Mesenchymal stem cell (in vitro differentiated cells and primary cell): ENCODE measurements at places on chromosomes 12 and 14.

DNA sequence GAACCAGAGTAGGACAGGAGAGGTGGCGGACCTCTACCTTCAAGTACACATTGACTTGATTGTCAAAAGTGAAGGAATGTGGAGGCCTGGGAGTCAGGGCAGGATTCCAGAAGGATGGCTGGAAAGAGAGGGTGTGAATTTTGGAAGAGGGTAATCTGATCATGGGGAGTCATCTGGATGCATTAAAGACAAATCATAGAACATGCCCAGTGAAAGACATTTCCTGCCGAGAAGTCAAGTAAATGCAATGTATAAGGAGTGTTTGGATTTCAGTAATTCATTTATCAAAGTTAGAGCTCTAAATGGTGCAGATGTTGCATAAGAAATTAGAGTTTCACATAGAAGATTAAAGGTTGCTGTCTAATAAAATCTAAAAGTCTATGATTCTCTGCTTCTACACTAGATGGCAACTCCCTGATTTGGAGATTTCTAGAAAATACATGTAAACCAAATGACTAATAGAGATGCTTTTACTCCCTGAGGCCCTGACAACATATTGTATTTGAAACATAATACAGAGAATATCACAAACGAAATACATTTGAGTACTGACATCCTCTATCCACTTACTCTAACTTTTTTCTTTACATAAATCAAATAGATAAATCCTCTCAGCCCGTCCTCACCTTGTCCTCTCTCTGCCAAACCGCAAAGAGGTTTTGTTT, 91.3 kb downstream of the KCNA5 start:
- no peak overlapping the region for H3K27ac ChIP-seq
- H3K4me3 ChIP-seq: no peak overlapping the region
- H3K4me1 ChIP-seq: peaks cover under 1% of the 10 kb centered on the region
- H3K27me3 ChIP-seq: peaks cover 3% of the 10 kb centered on the region

DNA sequence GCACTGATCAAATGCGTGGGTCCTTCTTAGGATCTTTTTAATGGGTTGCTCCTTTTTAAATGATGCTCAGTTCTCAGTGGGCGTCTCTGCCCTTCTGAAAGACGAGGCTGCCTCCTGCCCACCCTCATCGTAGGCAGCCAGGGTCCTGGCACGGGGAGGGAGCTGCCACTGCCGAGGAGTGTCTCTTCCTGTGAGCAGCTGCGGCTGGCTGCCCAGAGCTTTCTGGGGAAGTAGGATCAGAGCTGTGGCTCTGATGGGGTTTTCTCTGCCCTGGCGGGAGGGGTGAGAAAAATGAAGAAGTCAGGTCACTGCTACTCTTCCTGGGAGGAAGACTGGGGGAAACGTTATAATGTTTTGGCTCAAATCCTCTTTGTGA, 31.1 kb upstream of the BEGAIN start:
- H3K4me3 ChIP-seq: no peak overlapping the region
- peaks cover 75% of the 10 kb centered on the region for H3K27me3 ChIP-seq
- no peaks in the 10 kb centered on the region for H3K4me1 ChIP-seq
- no peak for DNase-seq

DNA sequence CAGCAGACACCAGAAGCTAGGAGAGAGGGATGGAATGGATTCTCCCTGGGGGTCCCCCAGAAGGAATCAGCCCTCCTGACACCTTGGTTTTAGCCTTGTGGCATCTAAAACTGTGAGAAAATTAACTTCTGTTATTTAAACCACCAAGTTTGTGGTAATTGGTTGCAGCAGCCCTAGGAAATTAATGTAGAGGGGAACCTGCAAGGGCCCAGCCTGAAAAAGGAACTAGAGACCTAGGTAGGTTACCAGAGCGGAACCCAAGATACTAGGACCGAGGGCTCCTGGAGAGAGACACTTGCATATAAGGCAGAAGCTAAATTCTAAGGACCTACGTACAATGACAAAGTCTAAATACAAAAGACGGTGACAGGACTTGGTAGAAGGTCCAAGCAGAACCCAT, 8.1 kb upstream of the DENND5B start:
- no peaks in the 10 kb centered on the region for H3K27me3 ChIP-seq
- peaks cover 2% of the 10 kb centered on the region for H3K4me1 ChIP-seq
- DNase-seq: no peak
- H3K4me3 ChIP-seq: no peak overlapping the region

DNA sequence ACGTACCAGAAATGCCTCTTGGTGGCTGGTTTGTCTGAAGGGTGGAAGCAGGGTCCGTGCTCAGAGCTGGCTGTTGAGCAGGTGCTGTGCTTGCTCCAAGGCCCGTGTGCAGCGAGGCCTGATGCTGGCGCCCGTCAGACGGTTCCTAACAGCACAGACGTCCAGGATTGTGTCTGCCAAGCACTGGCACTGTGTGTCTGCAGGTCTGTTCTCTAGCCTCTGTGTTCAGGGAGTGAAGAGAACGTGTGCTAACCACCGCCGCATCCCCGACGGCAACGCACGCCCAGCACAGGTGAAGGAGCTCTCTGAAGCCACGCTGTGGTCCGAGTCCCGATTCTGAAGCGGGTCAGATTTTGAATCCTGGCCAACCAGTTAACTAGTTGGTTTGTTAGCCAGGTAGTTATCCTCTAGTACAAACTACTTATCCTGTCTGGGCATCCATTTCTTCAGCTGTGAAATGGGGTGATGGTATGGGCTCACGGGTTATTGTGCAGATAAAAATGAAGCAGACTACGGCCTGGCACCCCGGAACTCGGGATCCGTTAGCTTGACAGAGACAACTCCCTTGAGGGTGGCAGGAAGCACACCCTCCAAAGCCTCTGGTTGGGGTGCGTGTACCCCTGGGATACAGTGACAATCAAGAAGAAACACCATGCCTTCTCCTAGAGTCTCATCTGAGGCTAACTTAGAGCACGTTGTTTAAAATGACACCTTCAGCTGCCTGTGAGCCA, 18.6 kb upstream of the TDRD9 start:
- peaks cover 14% of the 10 kb centered on the region for H3K4me1 ChIP-seq
- H3K4me3 ChIP-seq: no peak overlapping the region
- no peaks in the 10 kb centered on the region for H3K27me3 ChIP-seq
- no peak overlapping the region for H3K27ac ChIP-seq
- DNase-seq: no peak

DNA sequence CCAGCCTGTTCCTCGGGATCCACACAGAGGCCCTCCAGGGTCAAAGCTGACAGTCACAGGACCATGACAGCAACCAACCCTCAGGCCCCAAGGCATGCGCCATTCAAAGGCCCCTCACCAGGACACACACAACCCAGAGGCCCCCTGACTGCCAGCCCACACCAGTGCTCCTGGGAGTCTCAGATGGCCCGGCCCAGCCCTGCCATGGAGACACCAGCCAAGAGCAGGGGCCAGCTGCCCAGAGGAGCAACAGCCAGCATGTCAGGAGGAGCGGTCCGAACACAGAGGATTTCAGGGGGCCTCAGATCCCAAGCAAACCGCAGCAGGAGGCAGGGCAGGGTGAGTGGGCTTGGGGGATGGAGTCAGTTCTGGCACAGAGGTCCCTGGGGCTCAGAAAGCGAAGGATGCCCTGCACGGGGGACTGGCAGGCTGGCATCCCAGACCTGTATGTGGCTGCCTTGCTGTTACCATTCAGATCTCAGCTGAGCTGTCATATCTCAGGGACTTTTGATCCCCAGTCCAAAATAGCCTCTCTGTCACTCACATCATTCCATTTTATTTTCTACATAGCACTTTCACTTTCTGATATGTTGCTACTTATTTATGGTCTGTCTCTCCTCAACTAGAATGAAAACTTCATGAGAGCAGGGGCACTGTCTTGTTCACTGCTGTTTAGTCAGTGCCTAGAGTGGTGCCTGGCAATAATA, 4.8 kb downstream of the TMEM229B start:
- no peaks in the 10 kb centered on the region for H3K36me3 ChIP-seq
- no peak for DNase-seq
- H3K4me3 ChIP-seq: no peak overlapping the region
- no peak overlapping the region for H3K27ac ChIP-seq
- H3K4me1 ChIP-seq: peaks cover 17% of the 10 kb centered on the region

- H3K27me3 ChIP-seq: no peaks in the 10 kb centered on the region
- H3K27ac ChIP-seq: no peak overlapping the region
- DNase-seq: no peak
- peaks cover 9% of the 10 kb centered on the region for H3K36me3 ChIP-seq
- H3K4me3 ChIP-seq: no peak overlapping the region
Measured at GRCh38 chr12:63913929-63914328, 69.4 kb downstream of the SRGAP1 start.

- H3K27ac ChIP-seq: no peak overlapping the region
- H3K4me3 ChIP-seq: no peak overlapping the region
- H3K4me1 ChIP-seq: no peaks in the 10 kb centered on the region
- DNase-seq: no peak
- H3K27me3 ChIP-seq: no peaks in the 10 kb centered on the region
- H3K36me3 ChIP-seq: no peaks in the 10 kb centered on the region
Measured at GRCh38 chr14:28987516-28987915, 220.9 kb downstream of the FOXG1 start.

DNA sequence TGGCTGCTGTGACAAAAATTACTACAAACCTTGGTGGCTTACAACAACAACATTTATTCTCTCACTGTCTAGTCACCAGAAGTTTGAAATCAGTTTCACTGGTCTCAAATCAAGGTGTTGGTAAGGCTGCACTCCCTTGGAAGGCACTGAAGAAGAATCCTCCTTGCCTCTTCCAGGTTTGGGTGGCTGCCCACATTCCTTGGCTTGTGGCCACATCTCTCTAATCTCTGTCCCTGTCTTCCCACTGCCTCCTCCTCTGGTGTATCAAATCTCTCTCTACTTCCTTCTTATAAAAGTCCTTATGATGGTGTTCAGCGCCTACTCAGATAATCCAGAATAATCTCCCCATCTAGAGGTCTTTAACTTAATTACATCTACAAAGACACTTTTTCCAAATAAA, 31.0 kb downstream of the PLCZ1 start:
- peaks cover 4% of the 10 kb centered on the region for H3K4me1 ChIP-seq
- H3K36me3 ChIP-seq: no peaks in the 10 kb centered on the region
- H3K27me3 ChIP-seq: no peaks in the 10 kb centered on the region
- no peak overlapping the region for H3K4me3 ChIP-seq

- H3K4me3 ChIP-seq: no peak overlapping the region
- no peak overlapping the region for H3K27ac ChIP-seq
- no peaks in the 10 kb centered on the region for H3K4me1 ChIP-seq
- DNase-seq: no peak
- no peaks in the 10 kb centered on the region for H3K36me3 ChIP-seq
Measured at GRCh38 chr14:99698642-99699041, 14.5 kb downstream of the CYP46A1 start.

GRCh38 chr14:44448951-44449358, 58.1 kb downstream of the FSCB start:
- no peak overlapping the region for H3K4me3 ChIP-seq
- H3K4me1 ChIP-seq: no peaks in the 10 kb centered on the region
- H3K27me3 ChIP-seq: no peaks in the 10 kb centered on the region
- DNase-seq: no peak
- H3K36me3 ChIP-seq: no peaks in the 10 kb centered on the region

DNA sequence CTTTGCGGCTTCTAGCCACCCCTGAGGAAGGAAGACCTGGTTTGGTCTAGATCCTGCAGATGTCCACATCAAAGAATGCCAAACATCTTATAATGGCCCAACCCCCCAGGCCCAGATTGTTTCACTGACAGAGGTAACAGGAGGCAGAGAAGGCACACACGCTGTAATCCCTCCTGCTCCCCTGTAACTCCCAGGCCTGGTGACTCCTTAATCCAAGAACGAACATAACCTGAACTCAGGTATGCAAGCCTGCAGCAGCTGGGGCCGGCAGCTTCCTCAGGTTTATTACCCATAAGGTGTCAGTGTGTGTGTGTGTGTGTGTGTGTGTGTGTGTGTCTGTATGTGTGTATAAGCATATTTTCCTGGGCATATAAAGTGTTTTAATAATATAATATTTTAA, 52.7 kb downstream of the ERH start:
- peaks cover 3% of the 10 kb centered on the region for H3K4me1 ChIP-seq
- no peak overlapping the region for H3K4me3 ChIP-seq
- H3K27ac ChIP-seq: no peak overlapping the region

GRCh38 chr12:78586790-78587189, 277.8 kb upstream of the SYT1 start:
- H3K4me3 ChIP-seq: no peak overlapping the region
- H3K4me1 ChIP-seq: no peaks in the 10 kb centered on the region

GRCh38 chr14:23896609-23897153, 56.9 kb upstream of the DHRS4 start:
- H3K36me3 ChIP-seq: no peaks in the 10 kb centered on the region
- no peak overlapping the region for H3K4me3 ChIP-seq
- H3K27ac ChIP-seq: no peak overlapping the region
- DNase-seq: no peak
- H3K27me3 ChIP-seq: no peaks in the 10 kb centered on the region
- H3K4me1 ChIP-seq: no peaks in the 10 kb centered on the region

DNA sequence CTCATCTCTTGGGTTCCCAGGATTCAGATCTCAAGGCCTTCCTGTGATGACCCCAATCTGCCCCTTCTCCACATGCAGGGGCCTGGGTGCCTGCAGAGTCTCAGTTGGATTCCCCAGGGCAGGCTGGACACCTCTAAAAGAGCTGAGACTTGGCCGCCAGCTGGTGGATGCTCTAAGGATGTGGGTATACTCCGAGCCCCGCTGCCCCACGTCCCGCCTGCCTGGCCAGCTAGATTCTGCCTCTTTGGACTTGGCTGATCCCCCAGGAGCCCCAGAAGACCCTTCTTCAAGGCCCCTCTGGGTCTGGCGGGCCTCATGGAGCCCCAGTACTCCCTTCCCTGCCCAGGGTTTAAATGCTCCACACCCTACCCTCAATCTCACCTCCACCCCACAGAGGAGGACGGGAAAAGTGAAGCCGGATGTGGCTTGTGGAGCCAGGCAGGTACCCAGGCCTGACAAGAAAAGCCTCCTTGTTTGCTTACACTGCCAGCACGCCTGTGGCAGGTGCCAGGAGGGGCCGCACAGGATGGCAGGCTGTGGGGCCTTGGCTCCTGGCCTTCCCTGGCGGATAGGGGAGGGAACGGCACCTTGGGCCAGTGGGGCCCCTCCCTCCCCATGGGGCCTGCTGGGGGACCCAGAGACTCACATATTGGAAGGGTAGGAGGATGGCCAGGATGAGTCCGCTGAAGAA, 15.1 kb downstream of the FAIM2 start:
- no peak overlapping the region for H3K4me3 ChIP-seq
- peaks cover 4% of the 10 kb centered on the region for H3K4me1 ChIP-seq
- no peak for DNase-seq
- no peaks in the 10 kb centered on the region for H3K36me3 ChIP-seq
- H3K27ac ChIP-seq: no peak overlapping the region

GRCh38 chr14:24084440-24084839, 9.7 kb upstream of the PCK2 start:
- peaks cover 63% of the 10 kb centered on the region for H3K27me3 ChIP-seq
- DNase-seq: no peak
- H3K4me1 ChIP-seq: peaks cover 10% of the 10 kb centered on the region

- H3K4me3 ChIP-seq: no peak overlapping the region
- DNase-seq: no peak
Measured at GRCh38 chr12:76495556-76495955, 64.0 kb downstream of the OSBPL8 start.

- no peaks in the 10 kb centered on the region for H3K36me3 ChIP-seq
- peaks cover 46% of the 10 kb centered on the region for H3K27me3 ChIP-seq
- H3K4me3 ChIP-seq: no peak overlapping the region
Measured at GRCh38 chr12:108112832-108113556, 16.1 kb upstream of the WSCD2 start.
